CD4-positive, alpha-beta T cell treated with Interleukin-12 subunit alpha and Interleukin-12 subunit beta, for 1 hour (primary cell): ENCODE measurements at places on chromosomes 16 and 17.

- peak; percentile 30 for DNase-seq
These were observed 9.4 kb downstream of the CMC2 start for GRCh38 chr16:80997139-80997798.

- no peak for DNase-seq
These were observed 51.3 kb upstream of the RBBP6 start for GRCh38 chr16:24488045-24488444.

GRCh38 chr16:22397464-22397863 lies 23.0 kb upstream of the CDR2 start:
- DNase-seq, result no peak

GRCh38 chr17:79864147-79864546 lies 24.9 kb upstream of the CBX4 start:
- no peak for DNase-seq
